GM18507 (cell line): ENCODE measurements at places on chromosomes 6 and 20.

GRCh38 chr20:48676795-48677460, 150.9 kb downstream of the PREX1 start:
- DNase-seq: no peak

- DNase-seq: no peak
Observed at GRCh38 chr6:151063842-151064647, 175.7 kb upstream of the AKAP12 start.

DNA sequence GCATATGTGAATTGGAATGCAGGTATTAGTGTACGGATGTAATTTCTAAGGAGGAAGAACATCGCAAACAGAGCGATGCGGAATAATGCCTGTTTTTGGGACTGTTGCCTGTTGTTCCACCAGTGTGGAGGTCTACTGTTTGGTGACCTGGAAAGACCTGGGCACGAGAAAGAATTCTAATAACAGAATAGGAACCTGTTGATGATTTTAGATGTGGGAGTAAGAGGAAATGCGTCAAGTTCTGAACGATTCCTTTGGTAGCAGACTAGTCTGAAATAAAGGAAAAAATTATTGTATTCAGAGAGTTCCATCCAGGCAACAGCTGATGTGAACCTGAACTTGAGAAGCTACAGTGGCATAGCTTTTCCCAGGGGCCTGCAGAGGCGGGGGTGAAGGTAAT, 192.1 kb downstream of the DTNBP1 start:
- no peak for DNase-seq

- no peak for DNase-seq
Observed at GRCh38 chr20:53565254-53565653, 28.4 kb downstream of the ZNF217 start.

- DNase-seq: no peak
Observed at GRCh38 chr20:52787216-52787615, 184.9 kb upstream of the TSHZ2 start.

DNA sequence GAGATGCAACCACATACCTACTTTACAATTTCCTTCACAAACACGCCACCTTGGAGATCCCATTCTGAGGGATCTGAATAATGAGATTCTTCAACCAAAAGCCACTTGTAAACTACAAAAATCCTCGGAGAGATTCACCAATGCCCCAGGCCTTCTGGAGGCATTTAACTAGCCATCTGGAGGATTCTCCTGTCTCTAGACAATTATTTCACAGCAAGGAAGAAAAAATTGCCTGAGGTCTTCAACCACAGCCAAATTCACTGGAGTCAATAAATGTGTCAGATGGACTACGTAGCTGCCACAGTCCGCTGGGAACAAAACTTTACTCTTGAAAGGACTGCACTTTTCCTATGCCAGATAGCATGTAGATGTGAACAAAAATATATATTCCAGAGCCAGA, 19.0 kb upstream of the DCDC2 start:
- DNase-seq: no peak

- DNase-seq: no peak
Observed at GRCh38 chr20:2221921-2222320, 73.9 kb upstream of the TGM3 start.

GRCh38 chr20:32611286-32611685, 26.2 kb upstream of the NOL4L start:
- no peak for DNase-seq

GRCh38 chr6:111628142-111628850, 22.6 kb upstream of the TRAF3IP2 start:
- DNase-seq: no peak

- no peak for DNase-seq
Observed at GRCh38 chr6:78770765-78771164, 96.6 kb upstream of the IRAK1BP1 start.

DNA sequence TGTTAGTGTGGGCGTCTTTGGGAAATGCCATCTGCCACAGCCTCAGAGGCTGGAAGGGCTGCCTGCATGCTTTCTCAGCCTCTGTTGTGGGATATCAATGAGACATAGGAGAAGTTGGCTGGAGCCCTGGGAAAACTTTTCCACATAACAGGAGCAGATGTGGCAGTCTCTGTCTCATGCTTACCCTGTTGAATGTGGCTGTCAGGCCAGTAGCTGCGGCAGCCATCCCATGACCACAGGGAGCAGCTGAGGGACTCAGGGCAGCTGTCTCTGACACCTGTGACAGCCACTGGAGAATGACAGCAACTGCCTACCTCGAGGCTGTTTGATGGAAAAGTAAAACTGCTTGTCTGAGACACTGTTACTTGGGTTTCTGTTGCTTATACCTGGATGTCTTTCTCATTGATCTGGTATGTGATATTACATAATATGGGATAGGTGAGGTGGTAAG, 64.4 kb downstream of the TULP4 start:
- DNase-seq: no peak

GRCh38 chr20:38196592-38196991, 31.5 kb upstream of the TGM2 start:
- no peak for DNase-seq

DNA sequence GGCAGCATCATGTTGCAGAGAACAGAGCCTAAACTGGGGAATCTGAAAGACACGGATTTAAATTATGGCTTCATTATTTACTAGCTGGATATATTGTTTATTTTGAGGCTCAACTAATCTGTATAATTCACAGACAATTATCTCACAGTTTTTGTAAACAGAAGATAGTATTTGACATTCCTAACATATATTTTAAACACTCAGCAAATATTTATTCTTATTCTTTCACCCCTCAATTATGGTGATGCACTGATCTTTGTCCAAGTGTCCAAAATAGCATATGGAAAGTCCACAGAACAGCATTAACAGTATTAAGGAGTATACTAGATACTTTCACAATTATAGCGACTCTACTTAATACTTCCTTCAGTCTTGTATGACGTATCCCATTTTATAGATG, 257.0 kb downstream of the ADGRG6 start:
- no peak for DNase-seq

GRCh38 chr6:36577301-36577700, 16.9 kb upstream of the SRSF3 start:
- no peak for DNase-seq

- no peak for DNase-seq
Observed at GRCh38 chr6:43202451-43202850, 20.5 kb downstream of the CUL9 start.

- DNase-seq: no peak
Observed at GRCh38 chr6:148407372-148407771, 64.7 kb downstream of the SASH1 start.

GRCh38 chr6:82408952-82409431, 45.4 kb downstream of the TPBG start:
- DNase-seq: no peak
